NCI-H1694 treated with DMSO at 0.1 percent for 48 hours (cell line): ENCODE measurements at places on chromosomes 7 and 10.

DNA sequence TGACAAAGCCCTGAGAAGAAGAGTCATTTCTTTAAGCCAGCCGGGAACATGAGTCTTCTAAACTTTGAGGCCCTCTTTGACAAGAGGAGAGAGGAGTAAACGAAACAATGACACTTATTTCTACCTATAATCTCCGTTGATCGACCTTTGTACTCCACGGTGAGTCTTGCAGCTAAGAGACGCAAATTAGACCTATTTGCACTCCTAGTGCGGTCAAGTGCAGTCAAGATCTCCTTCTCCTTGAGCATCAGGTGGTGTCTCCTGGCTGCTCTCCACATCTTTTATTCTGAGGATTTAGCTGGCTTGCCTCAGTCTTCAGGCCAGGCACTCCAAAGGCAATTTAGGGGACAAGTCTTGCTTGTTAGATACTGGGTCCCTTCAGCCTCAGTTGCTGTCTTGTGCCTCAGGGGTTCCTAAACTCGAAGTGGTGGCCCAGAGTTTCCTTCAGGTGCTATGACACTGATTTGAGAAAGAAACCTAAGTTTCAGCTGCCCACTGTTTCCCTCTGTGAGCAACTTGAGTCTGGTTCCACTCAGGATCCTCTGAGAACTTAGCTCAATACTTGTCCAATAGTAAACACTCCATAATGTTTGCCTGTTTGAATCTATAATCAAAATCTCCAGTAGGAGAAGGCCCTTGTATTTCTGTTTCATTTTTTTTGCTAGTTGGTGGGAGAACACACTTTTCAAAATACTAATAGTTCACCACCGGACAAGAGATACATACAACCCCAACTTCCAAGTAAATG is 312.9 kb downstream of the RNLS start:
- no peak for DNase-seq

- no peak for DNase-seq
Observed at GRCh38 chr7:69042138-69042537, 556.1 kb upstream of the AUTS2 start.

DNA sequence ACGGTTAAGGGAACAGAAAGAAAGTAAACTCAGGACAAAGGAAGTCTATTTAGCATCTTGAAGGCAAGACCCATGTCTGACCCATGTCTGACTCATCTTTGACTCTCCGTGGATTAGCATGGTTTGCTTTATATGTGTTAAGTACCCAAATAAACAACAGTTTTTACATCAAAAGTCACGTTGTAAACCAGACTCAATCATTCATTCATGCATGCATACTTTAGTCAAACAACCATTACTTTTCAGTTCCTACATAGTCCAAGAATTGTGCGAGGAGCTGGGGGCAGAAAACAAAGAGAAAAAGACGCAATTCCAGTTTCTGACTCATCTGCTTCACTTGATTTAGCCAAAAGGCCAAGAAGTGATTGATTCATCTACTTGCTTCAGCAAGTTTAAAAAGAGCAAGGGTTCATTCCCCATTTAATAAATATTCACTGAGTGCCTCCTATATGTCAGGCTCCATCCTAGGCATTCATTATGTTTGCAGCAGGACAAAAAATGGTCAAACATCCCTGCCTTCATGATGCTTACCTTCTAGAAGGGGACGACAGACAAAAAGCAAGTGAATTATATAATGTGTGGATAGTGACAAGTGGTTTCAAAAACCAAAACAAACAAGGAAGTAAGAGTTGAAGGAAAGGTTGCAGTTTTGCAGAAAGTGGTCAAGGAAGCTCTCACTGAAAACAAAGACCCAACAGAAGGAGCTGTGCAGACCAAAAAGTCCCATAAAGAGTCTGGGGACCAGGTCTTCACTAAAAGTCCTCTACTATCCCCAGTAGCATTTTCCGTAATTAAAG is 116.2 kb downstream of the FAM107B start:
- no peak for DNase-seq

GRCh38 chr7:87083865-87084519 is 24.5 kb upstream of the ELAPOR2 start:
- no peak for DNase-seq

DNA sequence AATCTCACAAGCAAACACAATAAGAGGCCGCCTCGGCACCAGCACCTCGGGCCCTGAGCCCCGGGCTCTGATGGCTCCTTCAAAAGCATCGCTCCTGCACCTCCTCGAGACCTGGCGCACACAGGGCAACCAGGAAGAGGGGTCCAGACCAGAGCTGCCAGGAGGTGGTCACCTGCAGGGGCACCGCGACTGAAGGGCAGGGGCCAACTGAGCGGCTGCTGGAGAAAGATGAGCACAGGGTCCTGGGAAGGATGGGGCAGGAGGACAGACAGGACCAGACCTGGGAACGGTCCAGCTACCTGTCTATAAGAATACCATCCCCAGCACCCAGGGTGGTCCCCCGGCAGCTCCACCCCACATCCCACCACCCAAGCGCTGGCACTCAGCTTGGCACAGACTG is 20.8 kb downstream of the MAD1L1 start:
- DNase-seq = no peak

GRCh38 chr10:111087331-111087756 is 10.5 kb downstream of the ADRA2A start:
- no peak for DNase-seq

GRCh38 chr7:32522746-32523530 is 27.6 kb downstream of the AVL9 start:
- DNase-seq = no peak

GRCh38 chr10:73931767-73932619 is 21.1 kb downstream of the PLAU start:
- DNase-seq = no peak

- DNase-seq = no peak
Observed at GRCh38 chr10:84563355-84563754, 235.0 kb downstream of the CCSER2 start.
